ENCODE measurements at places on chromosomes 7 and 10.

DNA sequence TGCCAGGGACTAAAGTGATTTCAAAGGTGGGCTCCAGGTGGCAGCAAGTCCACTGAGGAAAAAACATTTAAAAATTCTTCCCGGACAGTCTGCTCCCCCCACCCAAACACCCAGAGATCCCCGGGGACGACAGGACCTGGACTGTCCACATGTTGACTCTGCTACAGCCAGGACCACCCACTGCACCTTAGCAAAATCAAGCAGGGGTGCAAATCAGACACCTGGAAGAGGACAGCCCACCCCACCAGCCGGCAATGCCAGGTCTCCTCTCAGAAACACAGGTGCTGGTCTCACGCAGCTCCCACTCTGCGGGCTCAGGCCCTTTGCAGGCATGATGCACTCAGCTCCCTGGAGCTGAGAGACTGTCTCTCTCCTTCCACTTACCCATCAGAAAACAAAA lies 251.9 kb downstream of the TNS3 start:
- DNase-seq = no peak

- no peak for DNase-seq
Measured at GRCh38 chr10:72219235-72219814, 3.2 kb upstream of the ASCC1 start.

GRCh38 chr7:10767771-10768170 lies 205.9 kb upstream of the PHF14 start:
- DNase-seq = no peak

- no peak for DNase-seq
Measured at GRCh38 chr10:79088176-79088575, 19.4 kb downstream of the ZMIZ1 start.

- no peak for DNase-seq
Measured at GRCh38 chr10:103282961-103283360, 6.0 kb downstream of the INA start.

GRCh38 chr7:119733127-119733879 lies 539.7 kb upstream of the KCND2 start:
- DNase-seq = no peak

DNA sequence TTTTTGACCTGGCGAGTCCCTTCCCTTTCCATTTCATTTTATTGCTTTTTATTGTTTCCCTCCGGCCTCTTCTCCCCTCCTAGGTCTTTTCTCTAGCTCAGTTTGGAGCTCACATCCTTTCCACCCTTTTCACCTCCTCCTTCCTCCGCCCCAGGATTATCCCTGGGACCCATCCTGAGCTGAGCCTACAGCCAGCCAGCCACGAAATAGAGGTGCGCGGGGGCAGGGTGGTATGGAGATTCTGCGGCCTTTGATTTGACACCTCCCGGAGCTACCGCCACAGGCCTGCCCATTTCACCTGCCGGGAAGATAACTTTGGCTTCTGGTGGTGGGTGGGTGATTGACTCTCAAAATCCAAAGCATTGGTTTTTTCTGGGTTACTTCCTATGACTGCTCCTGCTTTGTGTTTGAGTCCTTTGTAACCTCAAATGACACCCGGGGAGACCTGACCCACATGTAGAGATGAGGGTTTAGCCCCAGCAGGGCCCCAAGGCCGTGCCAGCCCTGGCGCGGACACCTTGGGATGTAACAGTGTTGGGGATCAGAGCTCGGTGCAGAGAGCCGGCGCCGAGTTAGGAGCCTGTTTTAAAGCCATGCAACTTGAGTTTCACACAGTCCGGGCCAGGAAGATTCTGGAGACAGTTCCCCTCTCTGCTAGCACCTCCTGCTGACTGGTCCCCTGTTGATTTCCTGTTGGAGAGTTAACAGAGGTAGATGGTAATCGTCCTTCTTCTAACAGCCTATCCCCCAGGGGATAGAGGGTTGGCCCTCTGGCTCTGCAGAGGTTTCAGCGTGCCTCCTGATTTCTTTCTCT lies 1.5 kb downstream of the DUSP5 start:
- DNase-seq = peak; percentile 72

- DNase-seq = no peak
Measured at GRCh38 chr7:124813994-124814798, 48.6 kb upstream of the GPR37 start.

Data from SW480 (cell line).